ENCODE measurements at places on chromosomes 2 and 18.

DNA sequence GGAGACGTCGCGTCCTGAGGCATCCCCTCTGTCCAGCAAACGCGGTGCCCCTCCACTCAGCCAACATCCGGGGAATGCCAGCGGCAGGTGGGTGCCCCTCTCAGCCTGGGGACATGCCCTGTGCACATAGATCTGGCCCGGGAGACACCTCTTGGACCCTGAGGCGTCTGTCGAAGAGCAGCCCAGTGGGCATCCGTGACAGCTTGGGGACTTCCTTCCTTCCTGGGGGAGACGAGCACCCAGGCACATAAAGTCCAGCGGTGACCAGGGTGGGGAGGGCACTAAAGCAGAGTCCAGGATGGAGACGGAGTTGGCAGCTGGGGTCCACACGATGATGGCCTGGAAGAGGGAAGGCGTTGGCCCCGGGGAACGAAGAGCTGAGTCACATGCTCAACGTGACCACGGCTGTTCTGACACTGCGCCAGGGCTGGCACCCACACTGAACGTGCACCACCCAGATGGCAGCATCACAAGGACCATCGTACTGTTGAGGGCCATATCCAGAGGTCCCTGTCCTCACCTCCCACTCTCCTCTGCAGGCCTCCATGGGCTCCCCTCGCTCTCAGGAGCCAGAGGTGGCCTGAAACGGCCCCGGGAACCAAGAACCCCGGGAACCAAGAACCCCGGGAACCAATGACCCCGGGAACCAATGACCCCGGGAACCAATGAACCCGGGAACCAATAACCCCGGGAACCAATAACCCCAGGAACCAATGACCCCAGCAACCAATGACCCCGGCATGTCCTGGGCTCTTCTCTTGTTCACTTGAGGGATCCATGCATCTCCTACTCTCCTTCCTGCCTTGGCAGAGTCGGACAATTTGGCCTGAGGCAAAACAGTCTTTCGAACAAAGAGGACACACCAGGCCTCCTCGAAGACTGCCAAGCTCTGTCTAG lies 22.6 kb downstream of the HDAC4 start:
- no peak for DNase-seq

DNA sequence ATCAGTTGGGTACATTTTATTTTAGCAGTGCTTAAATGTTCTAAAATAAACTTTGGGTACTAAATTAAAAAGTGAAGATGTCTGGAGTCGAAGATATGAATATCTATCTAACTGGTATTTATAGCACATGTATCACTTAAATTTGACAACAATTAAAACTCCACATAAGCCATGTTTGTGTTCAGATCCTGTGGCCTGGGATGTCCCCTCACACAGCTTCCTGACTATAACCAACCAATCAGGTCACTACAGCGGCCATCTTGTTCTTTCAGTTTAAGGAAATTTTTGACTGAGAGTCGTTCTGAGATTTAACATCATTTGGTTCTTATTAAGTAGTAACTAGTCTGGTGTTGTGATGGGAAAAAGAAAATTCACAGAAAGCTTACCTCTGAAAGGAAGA lies 170.7 kb upstream of the NRP2 start:
- no peak for DNase-seq

DNA sequence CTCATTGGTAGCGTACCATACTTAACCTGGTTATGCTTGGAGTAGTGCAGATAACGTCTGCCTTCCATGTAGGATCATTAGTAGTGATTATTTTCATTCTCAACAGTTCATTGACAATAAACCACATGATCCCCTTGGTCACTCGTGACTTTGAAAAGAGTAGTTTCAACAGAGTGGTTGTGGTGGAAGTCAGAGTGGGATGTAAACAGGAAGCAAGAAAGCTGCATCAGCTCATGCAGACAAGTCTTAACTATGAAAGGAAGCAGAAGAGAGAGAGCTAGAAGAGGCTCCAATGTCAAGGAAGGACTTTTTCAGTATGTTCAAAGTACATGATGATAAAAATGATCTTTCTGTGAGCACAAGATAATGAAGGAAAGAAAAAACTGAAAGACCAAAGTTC lies 287.4 kb downstream of the MBD2 start:
- DNase-seq, result no peak

DNA sequence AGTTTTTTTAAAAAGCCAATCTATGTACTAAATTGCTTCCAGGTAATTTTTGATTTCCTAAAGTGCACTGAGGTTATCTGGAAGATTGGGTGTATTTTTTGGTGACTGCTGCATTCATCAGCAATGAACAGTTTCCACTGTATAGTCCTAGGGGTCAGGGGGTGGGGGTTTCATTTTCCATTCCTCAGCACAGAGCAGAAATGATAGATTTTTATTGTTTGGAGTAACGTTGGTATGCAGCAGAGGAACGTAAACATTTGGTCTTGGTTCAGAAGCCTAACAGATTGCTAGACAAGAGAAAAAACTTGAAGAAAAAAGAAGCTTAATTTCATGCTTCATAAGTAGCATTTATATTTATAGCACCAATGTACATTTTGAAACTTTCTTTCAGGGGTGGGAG lies 54.9 kb downstream of the ZCCHC2 start:
- DNase-seq, result no peak

- no peak for DNase-seq
Measured at GRCh38 chr2:219748671-219749570, 121.5 kb downstream of the SLC4A3 start.

GRCh38 chr2:73385123-73385503 lies 523 bp upstream of the ALMS1 start:
- DNase-seq, result no peak

- DNase-seq, result no peak
Measured at GRCh38 chr2:217705461-217705860, 297.3 kb downstream of the TNS1 start.
